ENCODE measurements at places on chromosomes 3 and 15.

GRCh38 chr3:51501833-51502561 is 2.2 kb upstream of the DCAF1 start:
- DNase-seq: peak; percentile 55

- DNase-seq: no peak
Observed at GRCh38 chr3:150076443-150076842, 105.7 kb upstream of the PFN2 start.

DNA sequence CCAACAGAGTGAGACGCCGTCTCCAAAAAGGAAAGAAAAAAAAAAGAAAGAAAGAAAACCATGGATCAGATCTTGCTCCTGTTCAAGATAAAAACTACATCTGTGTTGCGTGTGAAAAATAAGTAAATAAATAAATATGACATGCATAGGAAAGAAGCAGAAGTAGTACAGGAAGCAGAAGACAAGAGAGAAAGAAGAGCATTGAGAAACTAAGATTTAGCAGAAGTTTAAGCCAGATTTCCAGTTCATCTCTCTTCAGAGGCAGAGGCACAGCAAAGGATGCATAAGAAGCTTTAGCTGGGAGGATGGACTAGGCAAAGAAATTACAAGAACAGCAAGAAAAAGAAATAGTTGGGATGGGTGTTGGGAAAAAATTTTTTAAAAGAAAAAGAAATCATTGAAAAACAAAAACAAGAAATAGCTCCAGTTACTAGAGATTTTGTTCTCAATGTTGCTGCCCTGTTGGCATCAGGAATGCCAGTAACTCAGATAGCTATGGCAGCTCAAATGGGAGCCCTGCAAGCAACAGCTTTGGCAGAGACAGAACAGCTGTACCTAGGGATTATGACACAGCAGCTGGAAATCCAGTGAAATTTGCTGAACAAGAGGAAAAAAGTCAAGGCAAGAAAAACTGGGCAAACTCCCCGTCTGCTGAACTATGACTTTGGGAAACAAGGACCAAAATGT is 17.3 kb downstream of the AP3S2 start:
- DNase-seq: no peak

DNA sequence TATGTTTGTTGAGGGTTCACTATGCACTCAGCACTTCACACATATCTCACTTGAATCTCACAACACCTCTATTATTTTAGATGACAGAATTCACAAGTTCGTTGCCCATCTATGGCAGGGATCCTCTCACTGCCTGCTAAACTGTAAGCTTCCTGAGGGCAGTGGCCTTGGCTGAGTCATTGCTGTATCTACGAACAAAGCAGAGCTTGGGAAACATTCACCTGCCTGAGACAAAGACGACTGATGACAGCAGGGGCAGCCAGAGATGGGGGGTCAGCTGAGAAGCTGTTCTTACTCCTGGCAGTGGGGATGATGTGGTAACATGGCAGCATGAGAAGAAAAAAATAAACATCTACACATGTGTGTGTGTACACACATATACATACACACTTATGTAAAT is 125.5 kb upstream of the NMNAT3 start:
- no peak for DNase-seq

DNA sequence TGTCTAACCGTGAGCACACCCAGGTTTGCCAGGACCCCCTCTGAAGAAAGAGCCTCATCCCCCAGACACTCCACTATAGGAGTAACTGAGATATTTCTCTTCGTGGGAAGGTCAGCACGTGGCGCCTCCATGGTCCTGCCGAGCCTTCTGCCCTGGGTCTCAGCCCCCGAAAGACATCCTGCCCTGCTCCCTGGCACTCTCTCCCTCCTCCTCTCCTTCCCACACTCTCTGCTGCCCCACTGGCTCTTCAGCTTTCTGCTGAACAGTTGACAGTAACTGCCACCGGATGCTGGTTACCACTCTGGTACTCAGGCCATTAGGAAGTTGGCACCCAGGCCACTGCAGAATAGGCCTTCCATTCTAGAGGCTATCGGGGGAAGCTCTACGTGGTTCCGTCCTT is 185.2 kb downstream of the UACA start:
- no peak for DNase-seq

- no peak for DNase-seq
Observed at GRCh38 chr3:150059729-150060128, 89.0 kb upstream of the PFN2 start.

DNA sequence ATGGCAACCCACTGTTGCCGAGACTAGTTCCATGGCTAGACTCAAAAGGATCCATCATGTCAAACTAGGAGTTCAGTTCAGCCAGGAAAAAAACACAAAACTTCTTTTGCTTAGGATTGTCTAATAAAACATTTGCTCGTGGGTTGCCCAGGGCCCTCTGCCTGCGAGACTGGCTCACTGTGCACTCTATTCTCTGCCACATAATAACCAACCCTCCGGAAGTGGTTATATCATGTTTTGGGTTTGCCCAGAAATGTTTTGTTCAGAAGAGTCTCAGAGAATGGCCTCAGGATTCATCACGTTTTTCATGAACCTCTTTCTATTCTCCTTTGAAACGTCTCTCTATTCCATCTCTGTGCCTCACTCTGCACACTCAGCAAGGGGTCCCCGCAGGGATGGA is 216.1 kb downstream of the SV2B start:
- no peak for DNase-seq

- no peak for DNase-seq
Observed at GRCh38 chr3:156252656-156253055, 132.3 kb downstream of the KCNAB1 start.

GRCh38 chr15:85010386-85011159 is 28.9 kb downstream of the PDE8A start:
- DNase-seq: no peak

DNA sequence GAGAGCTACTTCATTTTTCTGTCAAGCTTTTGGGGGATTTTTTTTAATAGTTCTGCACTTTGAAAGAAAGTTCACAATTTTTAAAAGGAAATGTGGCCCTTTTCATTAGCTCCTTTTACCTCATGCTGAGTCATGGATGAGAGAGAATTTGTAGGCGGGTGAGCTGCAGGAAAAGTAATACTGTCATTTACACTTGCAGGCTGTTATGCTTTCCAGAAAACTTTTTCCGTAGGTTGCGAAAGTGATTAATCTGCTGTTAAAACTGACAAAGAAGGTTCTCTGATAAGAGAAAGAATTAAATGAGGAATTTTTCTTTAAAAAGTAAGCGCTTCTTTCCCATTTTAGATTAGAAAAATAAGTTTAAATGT is 430.2 kb downstream of the LPP start:
- DNase-seq: no peak

DNA sequence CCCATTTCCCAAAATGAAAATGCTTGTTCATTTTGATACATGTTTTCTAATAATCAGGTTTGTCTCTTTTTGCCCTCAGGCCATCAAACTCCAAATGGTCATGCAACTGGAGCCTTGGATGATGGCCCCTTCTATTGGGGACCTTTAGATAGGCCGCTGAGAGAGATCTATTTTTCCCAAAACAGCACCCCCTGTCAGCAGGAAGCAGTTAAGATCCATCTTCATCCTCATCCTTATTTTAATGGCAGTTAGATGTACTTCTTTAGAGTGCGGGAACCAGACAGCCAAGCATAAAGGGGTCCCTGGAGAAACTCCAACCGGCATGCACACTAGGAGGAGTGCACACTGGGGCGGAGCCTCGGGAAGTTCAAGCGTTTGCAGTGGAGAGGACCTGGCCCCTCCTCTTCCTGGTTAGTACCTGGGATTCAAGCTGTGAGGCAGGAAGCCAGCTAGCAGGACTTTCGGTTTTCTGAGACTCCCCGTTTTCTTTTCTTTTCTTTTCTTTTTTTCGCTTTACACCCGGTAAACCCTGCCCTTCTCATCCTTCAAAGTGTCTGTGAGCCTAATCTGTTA is 31.9 kb upstream of the STRIT1 start:
- no peak for DNase-seq

- DNase-seq: no peak
Observed at GRCh38 chr3:184742676-184743135, 30.8 kb upstream of the MAGEF1 start.

DNA sequence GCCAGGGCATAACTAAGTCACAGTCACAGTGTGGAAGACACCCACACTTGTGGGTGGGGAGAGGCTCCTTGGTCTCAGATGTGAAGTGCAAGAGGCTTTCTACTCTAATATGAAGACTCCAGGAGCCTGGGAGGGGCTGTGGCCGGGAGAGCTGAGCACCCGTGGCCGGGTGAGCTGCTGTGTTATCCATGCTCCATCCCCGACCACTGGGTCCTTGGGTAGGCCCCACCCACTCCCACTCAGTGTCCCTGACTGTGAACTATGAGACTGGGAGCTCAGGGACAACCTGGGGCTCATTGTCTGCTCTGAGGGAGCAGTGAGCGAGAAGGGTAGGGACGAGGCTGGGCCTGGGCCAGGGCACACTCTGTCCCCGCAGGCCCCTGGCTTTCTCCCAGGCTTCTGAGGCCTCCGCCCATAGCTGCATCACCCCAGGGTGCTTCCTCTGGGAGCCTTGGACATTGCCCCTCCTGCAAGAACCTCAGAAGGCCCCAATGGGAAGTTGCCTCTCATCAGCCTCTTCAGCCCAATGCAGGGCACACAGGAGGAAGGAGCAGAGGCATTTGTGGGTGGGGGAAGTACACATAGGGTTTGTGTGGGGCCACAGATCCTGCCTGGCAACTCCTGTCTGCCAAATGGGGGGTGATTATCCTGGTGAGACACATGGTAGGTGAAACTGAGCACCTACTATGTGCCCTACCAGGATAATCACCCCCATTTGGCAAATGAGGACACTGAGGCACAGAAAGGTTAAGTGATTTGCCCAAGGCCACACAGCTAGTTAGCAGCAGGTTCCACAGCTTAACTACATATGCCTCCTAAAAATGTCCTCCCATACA is 2.4 kb downstream of the ANPEP start:
- no peak for DNase-seq

GRCh38 chr3:49720855-49721595 is 1.5 kb upstream of the AMIGO3 start:
- DNase-seq: no peak

GRCh38 chr3:86984271-86984670 is 6.7 kb downstream of the VGLL3 start:
- DNase-seq: no peak

DNA sequence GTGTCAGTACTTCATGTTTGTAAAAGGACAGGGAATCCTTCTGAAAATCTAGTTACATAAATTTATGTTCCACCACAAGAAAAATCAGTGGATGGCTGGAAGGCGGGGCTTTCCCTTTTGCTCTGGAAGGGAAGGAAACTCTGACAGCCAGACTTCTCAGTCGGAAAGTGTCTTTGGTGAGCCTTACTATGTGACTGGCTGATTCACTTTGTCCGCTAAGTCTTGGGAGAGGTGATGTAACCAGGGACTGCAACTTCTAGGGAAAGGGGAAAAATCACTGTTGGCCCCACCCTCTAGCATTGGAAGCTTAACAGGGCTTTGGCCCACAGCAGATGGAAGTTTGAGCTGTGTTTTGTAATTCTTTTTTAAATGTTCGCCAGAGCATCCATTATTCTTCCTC is 281.4 kb upstream of the CTDSPL start:
- no peak for DNase-seq

- no peak for DNase-seq
Observed at GRCh38 chr15:74167891-74168331, 5.6 kb upstream of the ISLR start.

GRCh38 chr3:183968666-183969245 is 48.9 kb downstream of the ABCC5 start:
- DNase-seq: no peak

GRCh38 chr3:71690341-71690841 is 34.8 kb downstream of the EIF4E3 start:
- no peak for DNase-seq

DNA sequence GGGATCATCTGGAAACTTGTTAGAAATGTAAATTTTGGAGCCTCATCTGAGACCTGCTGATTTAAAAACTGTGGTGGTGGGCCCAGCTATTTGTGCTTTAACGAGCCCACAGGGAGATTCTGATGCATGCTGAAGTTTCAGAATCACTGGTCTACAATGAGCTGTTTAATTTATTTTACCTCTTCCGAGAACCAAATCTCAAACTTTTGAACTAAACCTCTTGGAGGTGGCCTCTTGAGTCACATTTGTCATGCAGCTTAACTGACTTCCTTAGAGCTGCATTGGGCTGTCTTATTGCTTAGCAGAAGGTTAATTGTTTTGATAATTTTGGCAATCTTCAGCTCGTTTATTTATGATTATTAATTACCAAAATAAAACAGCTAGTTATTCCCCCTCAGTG is 112.1 kb upstream of the NPHP3 start:
- no peak for DNase-seq

- DNase-seq: no peak
Observed at GRCh38 chr3:40511031-40511718, 5.3 kb downstream of the ZNF620 start.

DNA sequence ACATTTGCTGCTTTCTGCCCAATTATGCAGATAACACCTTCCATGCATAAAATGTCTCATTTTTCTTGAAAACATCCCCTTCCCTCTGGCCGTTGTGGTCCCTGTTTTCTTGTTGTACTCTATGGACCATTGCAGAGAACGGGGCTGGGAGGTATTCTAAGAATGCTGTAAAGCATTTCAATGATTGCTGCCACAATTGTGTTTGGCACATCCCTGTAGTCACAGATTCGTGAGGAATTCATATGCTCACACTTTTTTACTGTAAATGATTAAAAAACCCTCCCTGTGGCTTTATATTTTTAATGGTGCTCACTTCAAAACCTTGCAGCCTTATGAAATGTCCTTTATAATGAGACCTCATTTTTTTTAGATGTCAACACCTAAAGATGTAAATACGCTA is 207.2 kb upstream of the GBE1 start:
- no peak for DNase-seq

GRCh38 chr3:38576526-38577370 is 72.7 kb downstream of the SCN5A start:
- DNase-seq: no peak

- DNase-seq: no peak
Observed at GRCh38 chr15:92979011-92979701, 79.0 kb downstream of the CHD2 start.

DNA sequence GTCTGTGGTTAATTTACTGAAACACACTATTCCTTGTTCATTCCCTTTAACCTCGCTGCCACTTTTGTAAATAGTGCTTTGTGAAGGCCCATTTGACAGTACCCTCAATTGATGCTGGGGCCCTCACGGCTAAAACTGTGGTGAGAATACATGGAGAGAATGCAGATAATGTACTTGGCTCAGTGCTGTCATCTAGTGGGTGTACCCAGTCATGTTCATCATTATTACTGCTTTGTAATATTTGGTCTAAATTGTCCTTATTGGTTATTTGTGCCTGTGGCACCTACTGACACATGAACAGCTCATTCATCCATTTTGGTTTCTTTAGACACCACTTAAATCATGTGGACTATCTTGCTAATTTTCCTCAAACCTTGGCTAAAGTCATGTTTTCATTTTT is 543.6 kb downstream of the EDEM1 start:
- no peak for DNase-seq

DNA sequence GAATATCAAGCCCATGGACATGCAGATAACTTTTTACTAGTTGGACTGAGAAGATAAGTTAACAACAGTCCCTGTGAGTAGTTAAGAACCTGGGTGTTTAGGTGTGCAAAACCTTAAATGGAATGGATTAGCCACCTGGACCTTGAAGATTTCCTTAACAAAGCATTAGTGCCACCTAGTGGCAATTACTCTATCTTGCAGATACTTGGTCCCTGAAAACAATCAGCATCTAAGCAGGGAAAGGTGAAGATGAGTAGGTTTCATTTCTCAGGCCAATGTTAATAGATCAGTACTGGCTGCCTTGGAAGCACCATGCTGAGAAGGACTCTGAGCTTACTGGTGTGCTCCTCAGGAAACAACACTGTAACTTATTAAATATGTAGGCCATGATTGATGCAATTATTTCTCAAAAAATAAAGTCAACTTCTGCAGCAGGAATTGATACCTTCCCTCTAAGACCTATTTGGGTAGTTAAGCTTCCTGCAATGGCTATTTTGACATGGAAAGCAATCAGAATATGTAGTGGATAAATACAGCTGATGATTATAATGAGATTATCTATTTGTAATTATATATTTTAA is 329.4 kb downstream of the TBC1D5 start:
- peak; percentile 27 for DNase-seq

All from amniotic stem cell (primary cell).